ENCODE measurements at places on chromosomes 6 and 20.

GRCh38 chr6:148771212-148771601 lies 24.4 kb downstream of the UST start:
- no peak for DNase-seq

GRCh38 chr6:20919677-20920385 lies 385.6 kb downstream of the CDKAL1 start:
- DNase-seq, result no peak

GRCh38 chr6:156250593-156250992 lies 526.6 kb upstream of the ARID1B start:
- no peak for DNase-seq

DNA sequence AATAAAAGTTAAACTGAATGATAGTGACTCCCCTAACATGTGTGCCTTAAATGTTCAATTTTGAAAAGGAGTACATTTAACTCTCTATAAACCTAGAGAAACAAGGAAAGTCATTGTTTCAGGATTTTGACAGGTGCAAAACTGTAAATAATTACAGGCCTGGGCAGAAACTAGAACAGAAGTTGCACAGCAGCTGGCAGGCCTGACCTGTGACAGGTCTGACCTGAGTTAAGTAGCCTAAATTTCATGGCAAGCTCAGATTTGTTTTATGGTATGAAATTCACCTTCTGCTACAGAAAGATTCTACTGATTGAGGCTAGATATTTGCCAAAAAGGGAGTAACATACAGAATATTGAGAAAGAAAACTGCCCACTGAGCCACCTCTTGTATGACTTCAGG lies 166.1 kb downstream of the CDKAL1 start:
- no peak for DNase-seq

DNA sequence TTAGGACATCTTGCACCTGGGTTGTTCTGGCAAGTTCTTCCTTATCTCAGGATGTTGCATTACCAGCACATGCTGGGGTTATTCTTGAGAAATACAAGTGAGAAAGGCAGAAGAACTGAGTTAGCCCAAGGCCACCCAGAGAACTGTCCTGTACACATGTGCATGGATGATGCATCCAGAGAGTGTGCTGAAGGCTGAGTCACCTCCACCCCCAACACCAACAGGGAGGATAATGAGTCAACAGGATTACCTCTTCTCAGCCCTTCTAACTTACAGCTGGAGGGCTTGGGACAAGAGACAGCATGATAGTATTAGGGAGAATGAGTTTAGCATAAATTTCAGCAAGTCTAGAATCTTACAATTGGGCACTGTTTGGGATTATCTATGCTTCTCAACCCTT lies 8.5 kb downstream of the SCGN start:
- DNase-seq, result no peak

DNA sequence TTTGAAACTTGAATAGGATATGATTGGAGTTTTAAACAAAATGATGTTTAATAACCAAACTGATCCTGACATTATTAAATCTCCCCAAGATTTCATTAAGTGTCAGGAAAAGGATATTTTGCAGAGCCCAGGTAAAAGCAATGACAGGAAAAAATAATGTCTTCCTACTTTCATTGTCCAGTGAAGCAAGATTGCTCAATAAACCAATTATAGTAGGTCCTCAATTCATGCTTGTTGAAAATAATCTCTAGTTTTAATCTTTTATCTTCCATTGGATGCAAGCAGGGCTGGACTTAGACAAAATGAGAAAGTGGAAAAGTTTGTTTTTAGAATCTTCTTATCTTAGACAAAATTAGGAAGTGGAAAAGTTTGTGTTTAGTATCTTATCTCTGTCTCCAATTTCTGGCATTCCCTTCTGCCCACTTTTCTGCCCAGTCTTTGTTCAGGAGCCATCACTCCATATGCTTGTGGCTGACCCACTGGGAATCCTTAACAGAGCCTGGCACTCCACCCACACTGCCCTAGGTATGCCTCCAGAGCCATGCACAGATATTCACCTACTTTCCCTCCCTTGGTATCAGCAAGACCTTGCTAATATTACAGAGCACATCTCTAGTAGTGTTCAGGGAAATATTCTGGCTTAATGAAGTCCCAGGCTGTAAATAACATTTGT lies 57.0 kb upstream of the CARMIL1 start:
- DNase-seq, result no peak

- no peak for DNase-seq
These were observed 119.9 kb upstream of the ASCC3 start for GRCh38 chr6:101001012-101001411.
